ENCODE measurements at places on chromosomes 16 and 17.

DNA sequence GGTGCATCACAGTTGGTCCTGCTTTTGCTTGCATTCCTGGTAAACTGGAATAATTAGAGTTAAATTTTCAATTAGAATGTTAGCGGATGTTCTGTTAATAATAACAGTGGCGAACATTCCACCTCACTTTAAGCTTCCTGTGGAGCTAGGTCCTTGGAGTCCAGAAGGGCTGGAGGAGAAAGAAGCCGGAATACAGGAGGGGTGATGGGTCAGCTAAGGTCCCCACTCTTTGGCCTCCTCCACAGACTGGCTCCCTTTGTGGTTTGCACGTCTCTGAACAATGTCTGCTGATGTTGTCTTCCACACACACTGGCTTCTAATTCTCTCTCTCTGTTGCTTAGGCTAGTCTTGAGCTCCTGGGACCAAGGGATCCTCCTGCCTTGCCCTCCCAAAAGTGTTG lies 35.0 kb upstream of the ETV4 start:
- no peak for DNase-seq

DNA sequence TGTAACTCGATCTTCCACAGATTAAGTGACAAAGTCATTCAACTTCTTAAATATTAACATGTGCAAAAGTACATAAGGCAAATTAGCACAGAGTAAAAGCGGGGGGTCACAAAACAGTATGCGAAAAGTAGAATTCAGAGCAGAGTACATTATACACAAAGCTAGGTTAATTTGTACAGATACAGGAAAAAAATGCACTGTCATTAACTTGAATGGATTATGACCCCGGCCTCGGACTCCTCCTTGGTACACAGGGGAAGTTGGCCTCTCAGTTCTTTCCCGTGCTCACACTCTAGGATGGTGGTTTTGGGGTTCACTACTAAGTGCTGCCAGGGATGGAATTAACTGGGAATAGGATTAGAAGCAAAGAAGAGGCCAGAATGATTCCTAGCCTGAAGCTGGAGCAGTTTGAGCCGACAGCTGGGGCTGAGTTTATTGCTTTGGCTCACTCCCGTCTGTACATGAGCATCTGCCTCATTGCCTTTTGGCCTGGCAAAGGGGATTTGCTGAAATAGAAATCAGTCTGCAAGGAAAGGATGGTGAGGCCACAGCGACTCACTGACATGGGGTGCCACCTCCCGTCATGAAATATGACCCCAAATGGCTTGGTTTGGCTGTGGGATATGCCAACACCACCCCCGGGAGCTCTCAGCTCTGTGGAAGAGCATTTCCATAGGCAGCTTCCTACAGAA lies 23.6 kb downstream of the NTN1 start:
- no peak for DNase-seq

GRCh38 chr16:29315916-29316517 lies 90.5 kb downstream of the NPIPB11 start:
- no peak for DNase-seq

DNA sequence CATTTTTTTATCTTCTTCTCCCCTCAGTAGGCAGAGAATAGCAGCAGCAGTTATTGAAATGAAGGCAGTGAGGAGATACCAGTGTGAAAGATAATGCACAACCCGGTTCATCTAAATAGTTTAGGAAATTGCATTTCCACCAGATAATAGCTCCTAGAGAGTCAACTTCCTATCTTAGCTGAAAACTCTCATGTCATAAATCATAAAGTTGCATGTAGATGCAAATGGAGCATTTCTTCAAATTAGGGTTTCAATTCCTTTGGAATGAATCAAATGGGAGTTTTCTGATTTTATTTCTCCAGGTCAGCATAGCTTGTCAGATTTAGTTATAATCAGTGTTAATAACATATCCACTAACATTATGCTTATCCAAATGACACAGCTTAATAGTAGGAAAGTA lies 335.3 kb downstream of the CNTNAP4 start:
- no peak for DNase-seq

DNA sequence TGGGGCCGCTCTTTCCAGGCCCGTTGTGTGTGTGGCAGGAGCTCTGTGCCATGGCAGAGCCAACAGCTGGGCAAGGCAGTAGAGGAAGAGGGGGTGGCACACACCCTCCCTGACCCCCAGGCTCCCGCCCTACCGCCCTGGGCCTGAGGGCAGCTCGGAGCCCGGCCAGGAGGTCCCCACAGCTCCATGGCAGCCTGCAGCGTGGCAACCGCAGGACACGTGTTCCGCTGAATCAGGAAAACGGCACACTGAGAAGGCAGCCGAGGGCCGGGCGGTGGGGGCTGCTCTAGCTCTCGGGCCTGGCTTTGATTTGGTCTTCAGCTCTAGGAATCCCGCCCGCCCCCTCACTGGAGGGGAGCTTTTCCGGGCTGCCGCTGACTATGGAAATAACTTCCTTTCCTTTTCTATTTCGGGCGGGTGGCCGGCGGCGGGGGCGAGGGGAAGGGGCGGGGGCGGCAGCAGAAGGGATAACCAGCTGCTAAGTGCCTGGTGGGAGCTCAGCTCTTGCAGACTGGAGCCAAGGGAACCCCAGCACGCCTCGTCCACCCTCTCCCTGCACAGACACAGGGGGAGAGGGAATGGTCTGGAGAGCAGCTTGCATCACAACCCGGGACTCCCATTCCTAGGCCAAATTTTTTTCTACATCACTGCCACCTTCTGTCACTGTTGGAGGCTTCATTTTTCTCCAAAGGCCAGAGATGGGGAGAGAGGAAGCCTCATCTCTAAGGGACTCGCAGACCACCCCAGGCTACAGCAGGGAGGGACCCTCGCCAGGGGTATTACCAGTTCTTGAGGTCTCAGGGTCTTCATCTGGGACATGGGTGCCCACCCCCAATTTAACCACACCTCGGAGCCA lies 24.8 kb upstream of the MRPS23 start:
- DNase-seq, result no peak

DNA sequence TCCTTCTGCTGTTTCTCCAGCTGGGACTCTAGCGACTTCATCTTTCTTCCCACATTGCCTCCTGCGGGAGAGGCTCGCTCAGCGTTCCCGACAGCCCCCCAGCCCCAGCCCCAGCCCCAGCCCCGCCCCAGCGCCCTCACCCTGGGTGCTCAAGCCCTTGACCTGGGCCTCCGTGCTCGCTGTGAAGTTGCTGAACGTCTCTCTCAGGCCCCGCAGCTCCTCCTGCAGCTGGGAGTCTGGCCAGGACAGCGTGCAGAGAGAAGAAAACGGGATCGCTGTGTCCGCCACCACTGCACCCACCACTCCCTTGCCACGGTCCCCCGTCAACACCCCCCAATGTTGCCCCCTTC lies 2.4 kb downstream of the ASGR1 start:
- DNase-seq, result no peak

DNA sequence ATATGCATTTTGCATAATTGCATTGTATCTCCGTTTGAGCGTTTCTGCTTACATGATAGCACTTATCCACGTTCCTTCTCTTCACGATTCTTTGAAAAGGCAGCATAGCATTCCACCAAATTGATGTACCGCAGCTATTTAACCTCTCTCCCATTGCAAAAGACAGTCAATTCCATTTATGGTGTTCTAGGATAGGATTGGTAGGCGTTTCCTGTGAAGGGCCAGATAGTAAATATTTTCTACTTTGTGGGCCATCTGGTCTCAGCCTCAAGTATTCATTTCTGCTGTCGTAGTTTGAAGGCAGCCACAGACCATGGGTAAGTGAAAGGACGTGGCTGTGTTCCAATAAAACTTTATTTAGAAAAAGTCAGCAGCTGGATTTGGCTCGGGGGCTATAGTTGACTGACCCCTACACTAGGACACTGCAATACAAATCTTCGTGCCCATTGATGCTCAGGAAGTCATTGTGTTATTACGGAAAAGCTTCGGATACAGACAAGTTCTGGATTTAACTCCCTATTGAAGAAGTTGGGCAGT lies 10.1 kb downstream of the SNX29 start:
- DNase-seq, result no peak

- DNase-seq, result no peak
Observed at GRCh38 chr16:88589441-88589840, 19.2 kb downstream of the ZC3H18 start.

- no peak for DNase-seq
Observed at GRCh38 chr17:78607038-78607437, 29.8 kb upstream of the DNAH17 start.

DNA sequence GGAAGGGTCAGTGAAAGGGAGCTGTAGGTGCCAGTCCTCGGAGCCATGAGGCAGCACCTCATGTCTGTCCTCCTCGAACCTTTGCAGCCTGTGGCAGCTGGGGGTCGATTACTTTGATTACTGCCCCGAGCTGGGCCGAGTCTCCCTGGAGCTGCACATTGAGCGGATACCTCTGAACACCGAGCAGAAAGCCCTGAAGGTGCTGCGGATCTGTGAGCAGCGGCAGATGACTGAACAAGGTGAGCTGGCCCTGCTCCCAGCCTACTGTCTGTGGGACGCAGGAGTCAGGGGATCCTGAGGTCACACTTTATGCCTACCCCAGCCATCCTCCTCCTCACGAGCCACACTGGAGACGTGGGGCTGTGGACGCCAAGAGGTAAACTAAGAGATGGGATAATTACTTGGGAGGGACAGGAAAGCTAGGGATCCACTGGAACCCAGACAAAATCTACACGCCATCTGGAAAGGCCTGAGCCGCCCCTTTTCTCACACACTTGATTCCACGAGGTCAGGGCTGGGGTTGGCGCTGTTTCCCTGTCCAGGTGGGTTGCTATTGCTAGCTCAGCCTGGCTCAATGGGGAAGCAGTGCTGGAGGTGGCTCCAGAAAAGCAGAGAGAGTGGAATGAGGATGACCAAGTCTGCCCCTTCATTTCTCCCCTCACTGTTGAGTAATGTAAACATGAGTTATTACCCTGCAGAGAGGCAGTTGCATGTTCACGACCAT lies 26.4 kb downstream of the NUP85 start:
- DNase-seq, result no peak

DNA sequence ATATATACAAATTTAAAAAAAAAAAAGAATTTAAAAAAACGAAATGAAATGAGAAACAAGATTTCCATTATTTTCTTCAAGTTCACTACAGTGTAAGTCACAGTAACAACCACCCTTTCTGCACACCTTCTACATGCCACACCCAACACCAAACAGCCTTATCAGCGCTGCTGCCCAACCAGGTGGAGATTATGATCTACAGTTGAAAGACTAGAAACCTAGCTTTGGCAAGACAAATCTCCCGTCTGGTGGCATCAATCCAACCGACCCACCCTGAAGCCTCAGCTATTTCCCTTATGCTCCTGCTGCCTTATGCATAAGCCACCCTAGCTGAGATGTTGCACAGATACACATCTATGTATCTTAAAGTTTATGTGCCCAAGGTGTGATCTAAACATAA lies 60.8 kb downstream of the PARN start:
- DNase-seq, result no peak
